Activated naive CD4-positive, alpha-beta T cell treated with anti-CD3 and anti-CD28 coated beads for 36 hours (primary cell): ENCODE measurements at places on chromosomes 7 and 10. TPM values are rescaled to one million over a fixed set of nuclear protein-coding genes. Genes with fewer than 3 reads are reported as not detected.

DNA sequence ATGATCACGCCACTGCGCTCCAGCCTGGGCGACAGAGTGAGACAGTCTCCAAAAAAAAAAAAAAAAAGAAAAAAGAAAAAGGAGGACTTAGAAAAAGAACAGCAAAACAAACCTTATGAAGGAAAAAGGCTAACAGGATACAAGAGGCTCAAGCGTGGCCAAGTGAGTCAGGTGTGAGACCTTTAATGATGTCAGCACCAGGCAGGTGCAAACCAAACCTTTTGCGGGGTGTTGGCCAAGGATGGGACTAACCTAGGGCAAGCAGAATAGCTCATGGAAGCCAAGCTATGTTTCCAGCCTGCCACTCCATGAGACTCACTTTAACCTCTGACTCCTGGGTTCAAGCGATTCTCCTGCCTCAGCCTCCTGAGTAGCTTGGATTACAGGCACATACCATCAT lies 11.3 kb upstream of the GNA12 start:
- peaks cover 10% of the 10 kb centered on the region for H3K4me1 ChIP-seq
- no peak overlapping the region for H3K27ac ChIP-seq
- no peaks in the 10 kb centered on the region for H3K27me3 ChIP-seq
- no peaks in the 10 kb centered on the region for H3K36me3 ChIP-seq

GRCh38 chr10:71569775-71570588 lies 149.6 kb downstream of the C10orf105 start:
- H3K27me3 ChIP-seq: no peaks in the 10 kb centered on the region
- no peaks in the 10 kb centered on the region for H3K36me3 ChIP-seq
- H3K4me3 ChIP-seq: no peak overlapping the region
- H3K4me1 ChIP-seq: no peaks in the 10 kb centered on the region

- no peaks in the 10 kb centered on the region for H3K4me1 ChIP-seq
- no peaks in the 10 kb centered on the region for H3K36me3 ChIP-seq
- peaks cover 3% of the 10 kb centered on the region for H3K27me3 ChIP-seq
- H3K4me3 ChIP-seq: no peak overlapping the region
Observed at GRCh38 chr7:144137501-144137900, 14.5 kb downstream of the OR2A14 start.

The AKR1D1 gene
- total RNA-seq: not detected

The SEMA3D gene
- not detected for total RNA-seq

The KDM7A gene
- total RNA-seq: 27.4 TPM

The UNCX gene
- total RNA-seq: not detected

The FAM221A gene
- total RNA-seq: 8.7 TPM

The SHOC2 gene
- total RNA-seq: 24.9 TPM
